ENCODE measurements at places on chromosomes 1 and 21.

DNA sequence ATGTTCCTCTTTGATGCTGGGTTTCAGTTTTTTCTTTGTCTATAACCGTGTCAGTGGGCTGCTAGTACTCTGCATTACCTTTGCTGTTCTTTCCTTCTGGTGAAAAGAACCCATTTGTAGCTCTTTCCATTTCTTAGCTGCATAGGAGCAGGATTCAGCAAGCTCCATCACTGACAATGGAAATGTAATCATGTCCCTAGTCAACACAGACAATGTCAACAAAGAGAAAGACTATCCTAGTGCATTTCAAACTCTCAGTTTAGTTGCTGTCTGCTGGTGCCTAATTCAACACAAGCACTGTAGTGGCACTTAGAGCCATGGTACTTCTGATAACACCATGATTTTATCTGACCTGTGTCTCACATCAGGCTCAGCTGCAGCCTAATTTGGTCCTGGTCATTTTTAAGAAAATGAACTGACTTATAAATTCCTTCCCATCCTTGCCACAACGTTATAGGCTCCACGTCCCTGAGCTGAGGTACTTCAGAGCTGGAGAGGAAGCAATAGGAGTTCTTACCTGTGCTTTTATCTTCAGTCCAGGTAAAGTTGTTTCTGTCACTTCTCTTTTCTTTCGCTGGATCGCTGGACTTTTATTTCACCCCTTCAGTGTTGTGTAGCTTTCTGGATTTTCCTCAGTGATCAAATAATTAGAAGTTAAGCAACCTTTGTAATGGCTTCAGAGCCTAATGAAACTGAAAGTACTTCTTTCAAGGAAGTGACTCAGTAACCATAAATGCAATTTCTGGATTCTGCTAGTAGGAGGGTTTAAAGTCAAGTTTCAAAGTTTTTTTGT lies at the start of gene GBP3:
GBP3 (minus strand) TSS at position 700 of the 793 bp plus-strand sequence. CDS start 2,145 bp downstream, outside the sequence.
- no peak for DNase-seq

DNA sequence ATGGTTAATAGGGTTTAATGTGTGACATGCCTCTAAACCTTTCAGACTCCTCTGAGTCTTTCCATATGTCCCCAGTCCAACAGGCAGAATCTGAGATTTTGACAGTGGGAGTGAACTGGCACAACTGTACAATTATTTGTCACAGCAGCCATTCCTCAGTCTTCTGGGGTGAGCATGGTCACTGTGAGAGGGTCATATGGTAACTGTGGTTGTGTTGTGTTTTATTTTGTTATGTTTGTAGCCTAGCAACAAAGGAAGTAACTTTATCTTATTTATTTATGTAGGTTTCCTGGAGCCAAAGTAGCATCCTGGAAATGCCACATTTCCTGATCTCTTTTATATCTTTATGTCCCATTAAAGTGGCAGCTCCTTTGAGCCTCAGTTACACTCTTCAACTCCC lies 1067.9 kb downstream of the TTLL7 start:
- DNase-seq: no peak

GRCh38 chr1:59892841-59893811 lies 33.4 kb downstream of the CYP2J2 start:
- DNase-seq: no peak

DNA sequence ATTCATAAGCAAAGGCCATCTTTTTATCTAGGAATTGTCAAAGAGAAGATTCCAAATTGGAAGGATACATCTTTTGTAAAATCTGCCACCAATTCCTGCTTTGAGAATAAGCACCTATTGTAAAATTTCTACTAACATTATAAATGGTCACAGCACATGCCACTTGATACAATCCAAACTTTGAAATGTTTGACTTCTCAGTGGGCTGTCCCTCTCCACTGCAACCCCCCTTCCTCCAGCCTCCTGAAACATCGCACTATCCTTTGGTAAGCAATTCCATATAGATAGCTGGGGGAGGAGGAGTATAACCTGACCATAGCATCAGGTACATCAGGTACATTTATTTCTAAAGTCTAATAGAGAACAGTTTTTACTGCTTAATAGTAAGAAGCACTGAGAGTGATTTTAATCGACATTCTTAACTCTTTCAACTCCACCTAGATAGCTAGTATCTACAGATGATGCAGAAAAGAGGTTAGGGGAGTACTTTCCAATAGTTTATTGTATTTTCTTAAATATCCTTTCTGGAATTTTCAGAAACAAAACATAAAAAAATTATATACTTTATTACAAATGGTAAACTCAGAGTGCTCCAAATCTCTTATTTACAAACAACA lies 2.9 kb downstream of the JUN start:
- peak; percentile 14 for DNase-seq

DNA sequence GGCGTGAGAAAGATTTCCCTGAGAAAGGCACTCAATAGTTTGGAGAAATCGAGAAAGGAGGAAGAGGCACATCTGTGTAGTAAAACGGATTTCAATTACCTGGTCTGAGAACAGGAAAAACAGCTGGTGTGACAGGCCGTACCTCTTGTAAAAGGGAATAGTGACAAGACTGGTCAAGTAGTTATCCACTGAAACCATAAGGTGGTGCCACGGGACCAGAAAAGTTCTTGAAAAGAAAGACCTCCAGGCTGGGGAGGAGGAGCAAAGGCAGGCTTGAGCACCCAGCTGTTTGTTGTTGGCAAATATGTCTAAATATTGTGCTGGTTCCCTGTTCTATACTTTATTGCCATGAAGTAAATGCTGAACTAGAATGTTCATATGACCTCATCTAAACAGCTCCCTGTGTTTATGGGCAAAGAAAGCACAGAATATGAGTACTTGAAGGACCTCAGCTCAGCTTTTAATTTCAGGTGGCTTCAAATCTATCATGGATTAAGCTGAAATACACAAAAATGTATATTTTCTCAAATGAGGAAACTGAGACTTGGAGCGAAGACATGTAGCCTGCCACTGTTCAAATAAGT lies 4.0 kb downstream of the HAO2 start:
- DNase-seq: no peak

GRCh38 chr1:235843461-235843961 lies 23.2 kb downstream of the LYST start:
- DNase-seq: peak; percentile 14

DNA sequence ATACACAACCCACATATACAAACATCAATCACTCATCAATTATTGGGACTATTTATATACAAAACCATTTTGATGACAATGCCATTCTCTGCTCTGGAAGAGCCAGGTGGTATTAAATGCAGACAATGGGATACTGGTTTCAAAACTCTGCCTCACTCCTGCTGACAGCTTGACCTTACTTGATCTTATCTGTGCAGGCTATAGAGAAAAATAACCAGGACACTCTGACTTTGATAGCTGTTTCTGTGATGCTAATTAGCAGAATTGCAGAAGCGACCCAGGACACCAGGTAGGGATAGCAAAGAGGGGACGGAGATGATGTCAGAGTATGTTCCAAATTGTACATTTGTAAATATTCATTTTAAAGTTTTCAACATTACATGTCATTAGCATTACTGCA lies 89.5 kb downstream of the OLFM3 start:
- DNase-seq: no peak

DNA sequence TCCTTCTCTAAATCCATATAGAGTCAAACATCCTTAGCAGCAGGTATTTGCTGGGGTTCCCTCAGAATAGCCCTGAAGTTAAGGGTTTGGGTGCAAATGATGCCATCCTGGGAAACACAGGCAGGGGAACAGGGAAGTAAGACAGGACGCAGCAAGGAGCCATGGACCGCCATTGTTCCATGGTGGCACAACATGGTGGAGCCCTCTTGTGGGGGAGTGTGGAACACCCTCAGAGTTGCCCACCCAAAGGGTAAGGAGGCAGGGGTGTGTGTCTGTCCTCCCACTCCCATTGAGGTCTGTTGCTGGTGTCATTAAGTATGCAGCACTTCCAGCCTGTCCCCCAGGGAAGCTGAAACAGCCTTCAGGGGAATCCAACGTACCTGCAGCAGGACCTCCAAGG lies 20.4 kb upstream of the RCAN1 start:
- no peak for DNase-seq

GRCh38 chr1:241592273-241592958 lies 47.8 kb downstream of the CHML start:
- DNase-seq: no peak

DNA sequence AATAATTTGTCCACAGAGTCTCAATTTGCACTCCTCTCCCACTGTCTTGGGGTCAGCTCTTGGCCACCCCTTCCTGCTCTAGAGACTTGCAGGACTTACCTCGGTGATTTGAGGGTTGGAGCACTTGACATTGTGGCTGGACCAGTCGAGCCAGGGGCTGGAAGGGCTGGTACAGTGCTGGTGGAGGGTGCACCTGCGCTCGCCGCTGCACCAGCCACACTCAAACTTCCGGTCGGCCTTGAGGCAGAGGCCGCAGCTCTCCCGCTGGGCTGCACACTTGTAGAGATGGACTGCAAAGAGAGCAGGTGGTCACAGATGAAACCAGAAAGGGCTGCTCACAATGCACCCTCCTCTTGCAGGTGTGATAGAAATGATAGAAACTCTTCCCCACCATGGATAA lies 165.0 kb downstream of the PLXNA2 start:
- DNase-seq: peak; percentile 19

- DNase-seq: no peak
Measured at GRCh38 chr1:247298701-247299100, 33.0 kb downstream of the ZNF496 start.

DNA sequence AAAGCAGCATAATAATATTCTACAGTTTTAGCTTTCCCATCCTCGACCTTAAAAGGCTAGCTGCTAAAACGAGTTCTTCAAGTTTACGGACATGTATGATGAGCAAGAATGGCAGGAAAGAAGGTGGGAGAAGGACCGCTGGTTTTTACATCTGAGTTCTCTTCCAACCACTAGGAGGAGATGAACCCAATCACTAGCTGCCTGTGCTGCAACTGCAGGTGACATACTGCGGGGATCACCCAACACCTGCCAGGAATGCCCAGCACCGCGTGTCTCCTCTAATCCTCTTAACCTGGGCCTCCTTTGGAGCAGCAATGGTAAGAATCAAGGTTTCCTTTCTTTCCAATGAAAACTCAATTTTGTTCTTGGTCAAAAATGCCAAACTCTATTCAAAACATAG lies 23.5 kb downstream of the TOR3A start:
- no peak for DNase-seq

DNA sequence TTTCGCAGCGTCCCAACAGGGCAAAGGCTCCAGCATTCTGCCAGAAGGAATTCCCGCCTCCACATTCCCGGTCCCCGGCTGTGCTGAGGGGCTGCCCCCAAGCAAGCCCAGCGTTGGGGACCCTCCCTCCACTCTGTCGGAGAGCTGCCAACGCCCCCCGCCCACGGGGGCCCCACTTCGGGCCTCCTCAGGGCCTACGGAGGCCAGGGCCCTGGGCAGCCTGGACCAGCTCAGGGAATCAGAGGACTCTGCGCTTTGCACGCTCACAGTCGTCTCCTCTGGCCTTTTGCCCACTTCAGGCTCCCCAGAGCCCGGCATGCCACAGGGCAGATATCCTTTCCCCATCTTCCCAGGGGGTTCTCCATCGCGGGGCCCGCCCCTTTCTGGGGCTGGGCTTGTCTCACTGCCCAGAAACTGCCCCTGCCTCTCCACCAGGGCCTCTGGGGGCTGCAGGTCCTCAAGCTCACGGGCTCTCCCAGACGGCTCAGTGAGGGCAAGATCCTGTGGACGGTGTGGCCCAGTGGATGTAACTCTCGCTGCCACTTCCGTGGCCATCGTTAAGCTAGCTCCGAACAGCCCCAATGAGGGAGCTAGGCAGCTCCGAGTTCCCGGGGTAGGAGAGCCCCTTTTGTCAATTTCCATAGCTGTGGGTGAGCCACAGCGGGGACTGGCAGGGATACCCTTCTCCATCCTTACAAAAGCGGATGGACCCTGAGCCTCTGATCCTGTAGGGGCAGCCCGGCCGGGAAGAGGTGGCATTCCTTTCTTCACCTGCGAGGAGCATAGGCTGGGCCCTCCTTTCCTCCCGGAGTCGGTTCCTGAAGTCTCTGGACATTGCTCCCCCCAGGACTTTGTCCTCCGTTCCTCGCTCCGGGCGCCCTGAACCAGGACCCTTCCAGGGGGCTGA lies 2.8 kb downstream of the ITPKB start:
- no peak for DNase-seq

DNA sequence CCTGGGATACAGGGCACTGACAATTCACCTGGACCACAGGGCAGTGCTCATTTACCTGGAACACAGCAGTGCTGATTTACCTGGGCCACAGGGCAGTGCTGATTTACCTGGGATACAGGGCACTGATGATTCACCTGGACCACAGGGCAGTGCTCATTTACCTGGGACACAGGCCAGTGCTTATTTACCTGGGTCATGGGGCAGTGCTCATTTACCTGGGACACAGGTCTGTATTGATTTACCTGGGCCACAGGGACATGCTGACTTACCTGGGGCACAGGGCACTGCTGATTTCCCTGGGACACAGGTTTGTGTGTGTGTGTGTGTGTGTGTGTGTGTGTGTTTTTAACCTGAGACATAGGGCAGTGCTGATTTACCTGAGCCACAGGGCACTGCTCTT lies 261.7 kb downstream of the MATN1 start:
- DNase-seq: no peak

DNA sequence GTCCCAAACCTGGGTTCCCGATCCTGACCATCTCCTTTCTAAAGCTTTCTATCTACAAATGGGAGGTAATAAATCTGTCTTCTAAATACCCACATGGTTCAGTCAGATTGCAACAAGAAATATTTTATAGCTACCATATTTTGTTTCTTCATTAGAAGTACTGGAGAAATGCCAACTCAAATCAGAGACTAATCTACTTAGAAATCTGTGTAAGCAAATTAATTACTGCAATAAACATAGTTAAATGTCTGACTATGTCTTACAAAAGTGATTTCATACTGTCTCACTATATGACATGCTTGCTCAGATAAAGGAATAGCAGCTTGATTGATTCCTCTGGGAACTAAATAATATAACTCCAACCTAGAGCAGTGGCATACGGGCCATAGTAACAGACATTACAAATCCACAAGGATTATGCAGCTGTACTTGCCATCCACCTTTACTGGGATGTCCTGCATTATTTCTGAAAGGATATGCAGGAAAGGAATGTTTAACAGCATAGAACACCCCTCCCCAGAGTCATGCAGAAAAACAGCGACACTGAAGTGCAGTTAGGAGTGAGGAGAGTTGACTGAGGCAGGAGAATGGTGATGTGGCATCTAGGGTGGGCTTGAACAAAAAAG lies 80.3 kb downstream of the PCNX2 start:
- DNase-seq: no peak

DNA sequence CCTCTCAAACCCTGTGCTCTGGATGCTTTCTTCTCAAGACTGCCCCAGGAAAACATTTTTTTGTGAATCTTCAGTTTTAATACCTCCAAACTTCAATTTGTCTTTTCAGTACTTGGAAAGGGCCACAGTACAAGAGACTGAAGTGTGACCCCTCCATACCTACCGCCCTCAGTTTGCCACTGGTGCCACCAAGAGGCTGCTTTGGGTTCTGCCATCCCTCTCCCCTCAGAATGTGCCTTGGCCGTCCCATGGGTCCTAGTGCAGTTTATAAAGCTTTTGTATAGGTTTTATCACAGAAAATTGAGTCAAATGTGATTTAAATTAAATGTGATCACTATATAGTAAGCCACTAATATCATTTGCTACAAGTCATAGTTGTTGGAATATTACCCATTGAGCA lies 60.8 kb upstream of the PGD start:
- DNase-seq: no peak

Measured in NCI-H1417 treated with DMSO at 0.1 percent for 48 hours (cell line).